Activated CD4-positive, alpha-beta memory T cell treated with anti-CD3 and anti-CD28 coated beads, Interleukin-2, amount 10 ng/mL, durations not matched to agents 7 days and 5 days (primary cell): ENCODE measurements at places on chromosomes 7 and 10. TPM values are rescaled to one million over a fixed set of nuclear protein-coding genes. Genes with fewer than 3 reads are reported as not detected.

EN2 gene
- not detected for total RNA-seq

DENND2A gene
- total RNA-seq: not detected

MYL10 gene
- total RNA-seq: not detected

ADAMTS14 gene
- total RNA-seq: not detected

FGL2 gene
- total RNA-seq: 4.2 TPM

PLA2G12B gene
- total RNA-seq: not detected

DNA sequence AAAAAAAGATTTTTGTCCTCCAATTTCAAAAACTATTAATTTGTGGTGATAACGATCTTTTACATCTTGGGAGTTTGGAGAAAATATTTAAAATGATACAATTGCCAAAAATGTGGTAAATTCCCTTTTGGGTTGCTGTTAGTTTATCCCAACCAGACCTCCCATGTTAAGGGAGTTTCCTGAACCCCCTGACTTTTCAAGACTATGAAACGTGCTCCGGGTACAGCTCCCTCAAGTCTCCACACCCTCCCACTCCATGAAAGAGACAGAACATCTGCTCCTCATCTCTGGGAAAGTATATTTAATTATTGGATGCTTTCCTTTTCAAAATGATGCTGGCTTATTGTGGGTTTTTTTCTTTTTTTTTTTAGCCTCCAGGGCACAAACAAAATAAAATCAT, 534.6 kb upstream of the NRP1 start:
- H3K36me3 ChIP-seq: no peaks in the 10 kb centered on the region
- H3K4me1 ChIP-seq: no peaks in the 10 kb centered on the region
- H3K27ac ChIP-seq: no peak overlapping the region
- no peak overlapping the region for H3K4me3 ChIP-seq
- H3K27me3 ChIP-seq: peaks cover 6% of the 10 kb centered on the region

DNA sequence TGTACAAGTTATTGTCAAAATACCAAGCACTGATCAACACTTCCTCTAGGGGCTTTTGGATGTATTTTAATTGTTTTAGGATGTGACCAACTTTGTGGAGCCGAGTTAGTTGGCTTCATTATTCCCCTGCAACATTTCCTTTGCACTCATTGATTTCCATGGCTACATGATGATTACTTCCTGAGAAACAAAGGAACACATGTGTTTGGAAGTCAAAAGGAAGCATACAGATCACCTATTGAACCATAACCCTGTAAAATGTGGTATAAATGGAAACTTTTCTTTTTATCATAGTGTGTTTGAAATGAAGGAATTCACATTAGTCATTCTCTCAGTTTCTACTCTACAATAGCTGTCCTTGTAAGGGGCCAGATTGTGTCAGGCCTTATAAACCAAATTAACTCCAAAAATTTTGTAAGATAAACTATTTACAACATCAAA, 32.2 kb upstream of the EXOC6 start:
- H3K36me3 ChIP-seq: no peaks in the 10 kb centered on the region
- H3K4me1 ChIP-seq: no peaks in the 10 kb centered on the region
- no peak for DNase-seq
- no peak overlapping the region for H3K4me3 ChIP-seq
- no peak overlapping the region for H3K27ac ChIP-seq

DNA sequence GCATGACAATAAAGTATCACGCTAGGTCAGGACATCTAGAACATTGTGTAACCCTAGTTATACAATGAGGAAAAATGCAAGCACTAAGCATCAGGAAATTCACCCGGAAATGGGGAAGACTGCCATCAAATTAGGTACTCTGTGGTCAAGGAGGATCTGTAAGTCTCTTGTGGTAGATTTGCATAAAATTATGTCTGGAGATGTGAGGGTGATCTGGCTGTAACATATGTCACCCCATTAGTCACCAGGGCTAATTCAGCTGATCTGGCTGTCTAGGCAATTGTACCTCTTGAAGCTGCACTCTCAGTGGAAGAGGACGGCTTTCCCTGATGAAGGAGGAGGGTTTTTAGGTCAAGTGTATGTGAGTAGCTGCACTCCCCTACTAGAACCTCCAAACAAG, 14.8 kb downstream of the AKR1D1 start:
- DNase-seq: no peak
- no peaks in the 10 kb centered on the region for H3K4me1 ChIP-seq
- H3K36me3 ChIP-seq: no peaks in the 10 kb centered on the region
- H3K27ac ChIP-seq: no peak overlapping the region

- peak overlapping the region; percentile 15 for H3K4me3 ChIP-seq
- H3K27me3 ChIP-seq: peaks cover 2% of the 10 kb centered on the region
- peaks cover 81% of the 10 kb centered on the region for H3K4me1 ChIP-seq
- H3K27ac ChIP-seq: peak overlapping the region; percentile 82
- peaks cover 34% of the 10 kb centered on the region for H3K36me3 ChIP-seq
Measured at GRCh38 chr10:8361510-8361844, 307.0 kb downstream of the GATA3 start.

DNA sequence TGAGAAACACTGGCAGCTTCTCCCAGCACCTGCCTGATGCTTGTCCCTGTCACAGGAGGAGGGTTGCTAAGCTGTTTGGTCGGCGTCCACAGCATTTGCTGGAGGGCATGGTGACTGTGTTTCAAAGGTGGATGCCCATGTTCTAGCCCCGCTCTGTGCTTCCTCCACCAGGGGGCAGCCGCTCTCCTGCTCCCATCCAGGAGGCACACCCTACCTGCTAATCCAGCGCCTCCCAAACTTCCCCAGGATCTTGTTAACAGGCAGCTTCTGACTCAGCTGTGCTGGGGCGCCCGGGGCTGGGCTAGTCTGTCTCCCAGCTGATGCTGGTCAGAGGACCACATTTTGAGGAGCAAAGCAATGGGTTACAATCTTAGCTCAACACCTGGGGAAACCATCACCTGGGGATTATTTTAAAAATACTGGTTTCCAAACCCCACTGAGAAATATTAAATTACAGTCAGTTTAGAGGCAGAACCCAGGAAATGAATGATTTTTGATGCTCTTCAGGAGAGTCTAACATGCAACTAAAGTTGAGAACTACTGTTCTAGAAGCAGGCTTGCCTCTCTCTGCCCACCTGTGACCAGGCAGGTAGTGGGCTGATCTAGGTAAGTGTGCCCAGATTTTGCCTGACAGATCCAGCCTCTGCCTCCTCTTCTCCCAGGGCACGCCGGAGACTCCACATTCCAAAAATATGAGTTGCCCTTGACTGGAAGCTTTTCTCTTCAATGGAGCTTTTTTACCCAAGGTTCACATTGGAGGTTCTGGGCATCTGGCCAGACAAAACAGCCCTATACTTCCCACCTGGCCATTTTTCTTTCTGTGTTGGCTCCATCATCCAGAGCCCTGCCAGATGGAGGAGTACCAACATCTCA, 92.7 kb upstream of the GPR26 start:
- peak; percentile 35 for DNase-seq
- H3K27me3 ChIP-seq: peaks cover 2% of the 10 kb centered on the region
- H3K27ac ChIP-seq: no peak overlapping the region
- H3K4me1 ChIP-seq: no peaks in the 10 kb centered on the region

GRCh38 chr7:25521236-25521635, 292.9 kb upstream of the NPVF start:
- H3K27me3 ChIP-seq: peaks cover 13% of the 10 kb centered on the region
- no peak overlapping the region for H3K27ac ChIP-seq
- peaks cover 16% of the 10 kb centered on the region for H3K4me1 ChIP-seq
- H3K4me3 ChIP-seq: no peak overlapping the region

DNA sequence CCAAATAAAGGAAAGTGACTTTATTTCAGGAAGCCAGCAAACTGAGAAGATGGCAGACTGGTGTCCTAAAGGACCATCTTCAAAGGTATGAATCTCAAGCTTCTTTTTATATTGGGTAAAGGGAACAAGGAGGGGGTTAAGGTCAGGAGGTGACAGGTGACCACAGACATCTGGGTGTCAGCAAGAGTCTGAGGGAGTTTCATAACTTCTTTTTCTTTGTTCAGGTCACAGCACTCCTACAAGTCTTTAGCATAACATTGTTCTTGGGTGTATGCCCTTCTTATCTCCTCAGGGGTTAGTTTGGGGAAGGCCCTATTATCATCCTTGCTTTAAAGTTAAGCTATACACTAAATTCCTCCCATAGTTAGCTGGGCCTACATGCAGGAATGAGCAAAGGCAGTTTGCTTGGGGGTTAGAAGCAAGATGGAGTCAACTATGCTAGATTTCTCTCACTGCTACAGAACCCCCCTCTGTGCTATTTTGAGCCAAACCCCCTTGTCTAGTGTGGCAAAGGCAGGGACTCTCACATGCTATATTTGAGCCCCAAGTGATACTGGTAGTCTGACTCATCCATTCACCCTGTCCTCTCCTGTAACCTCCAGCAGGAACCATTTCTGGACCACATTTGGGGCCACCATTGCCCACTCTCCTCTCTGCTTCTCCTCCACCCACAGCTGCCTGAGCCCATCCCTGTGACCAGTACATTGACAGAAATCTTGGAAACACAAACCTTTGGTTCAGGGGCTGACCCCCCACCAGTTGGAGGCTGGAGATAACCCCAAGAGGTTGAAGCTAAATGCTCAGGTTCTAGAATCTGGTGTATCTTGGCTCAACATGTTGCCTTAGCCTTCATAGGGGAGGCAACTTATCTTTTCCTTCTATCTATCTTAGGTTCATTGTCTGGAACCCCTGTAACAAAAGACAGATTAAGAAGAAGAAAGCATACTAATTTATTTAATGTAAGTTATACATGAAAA, 55.5 kb upstream of the LRGUK start:
- H3K27me3 ChIP-seq: no peaks in the 10 kb centered on the region
- DNase-seq: no peak
- no peak overlapping the region for H3K27ac ChIP-seq
- H3K4me1 ChIP-seq: no peaks in the 10 kb centered on the region
- no peaks in the 10 kb centered on the region for H3K36me3 ChIP-seq
- H3K4me3 ChIP-seq: no peak overlapping the region

- H3K27me3 ChIP-seq: no peaks in the 10 kb centered on the region
- no peak overlapping the region for H3K27ac ChIP-seq
- no peaks in the 10 kb centered on the region for H3K36me3 ChIP-seq
- no peaks in the 10 kb centered on the region for H3K4me1 ChIP-seq
- no peak for DNase-seq
Measured at GRCh38 chr7:90669492-90669891, 73.4 kb downstream of the CDK14 start.
